ENCODE measurements at places on chromosomes 13 and 19. TPM values are rescaled to one million over a fixed set of nuclear protein-coding genes. Genes with fewer than 3 reads are reported as not detected.

C19orf38 gene
- not detected for total RNA-seq

IGFL3 gene
- 49.4 TPM for total RNA-seq

LGALS14 gene
- total RNA-seq, result not detected

ISYNA1 gene
- 14.7 TPM for total RNA-seq

FGF14 gene
- 0.24 TPM for total RNA-seq

ZNF569 gene
- total RNA-seq, result 5.4 TPM

ANKRD24 gene
- 0.51 TPM for total RNA-seq

ZNF547 gene
- 2.2 TPM for total RNA-seq

ZSCAN5A gene
- 6.6 TPM for total RNA-seq

JAK3 gene
- total RNA-seq, result 4.0 TPM

HCN2 gene
- total RNA-seq, result 1.7 TPM

KLHL1 gene
- total RNA-seq, result not detected

LRRC8E gene
- total RNA-seq, result 20.8 TPM

PGLYRP1 gene
- not detected for total RNA-seq

ETV2 gene
- 2.3 TPM for total RNA-seq

ZNF470 gene
- 1.0 TPM for total RNA-seq

BCAM gene
- 27.4 TPM for total RNA-seq

RFPL4AL1 gene
- not detected for total RNA-seq

KLK2 gene
- total RNA-seq, result not detected

CCDC122 gene
- 6.0 TPM for total RNA-seq

ENOX1 gene
- 0.26 TPM for total RNA-seq

GPR12 gene
- 3.9 TPM for total RNA-seq

GRIK5 gene
- 1.1 TPM for total RNA-seq

CELF5 gene
- 0.17 TPM for total RNA-seq

GIPC1 gene
- total RNA-seq, result 105 TPM

CEACAM4 gene
- 1.9 TPM for total RNA-seq

CGB8 gene
- total RNA-seq, result not detected

TBC1D4 gene
- total RNA-seq, result 54.3 TPM

RFPL4A gene
- total RNA-seq, result not detected

ZNF66 gene
- 10.4 TPM for total RNA-seq

SHISA7 gene
- not detected for total RNA-seq

LILRB2 gene
- 0.38 TPM for total RNA-seq

SBNO2 gene
- total RNA-seq, result 58.9 TPM

SGCG gene
- total RNA-seq, result not detected

PROZ gene
- total RNA-seq, result not detected
